Left lung (tissue), 14 donors: ENCODE measurements at places on chromosomes 12 and 14. TPM values are rescaled to one million over a fixed set of nuclear protein-coding genes. Genes with fewer than 3 reads are reported as not detected.

HCAR3 gene
- 2.1 TPM for total RNA-seq

NRDE2 gene
- 21.1 TPM for total RNA-seq

SERPINA1 gene
- total RNA-seq, result 1,065 TPM

DNA sequence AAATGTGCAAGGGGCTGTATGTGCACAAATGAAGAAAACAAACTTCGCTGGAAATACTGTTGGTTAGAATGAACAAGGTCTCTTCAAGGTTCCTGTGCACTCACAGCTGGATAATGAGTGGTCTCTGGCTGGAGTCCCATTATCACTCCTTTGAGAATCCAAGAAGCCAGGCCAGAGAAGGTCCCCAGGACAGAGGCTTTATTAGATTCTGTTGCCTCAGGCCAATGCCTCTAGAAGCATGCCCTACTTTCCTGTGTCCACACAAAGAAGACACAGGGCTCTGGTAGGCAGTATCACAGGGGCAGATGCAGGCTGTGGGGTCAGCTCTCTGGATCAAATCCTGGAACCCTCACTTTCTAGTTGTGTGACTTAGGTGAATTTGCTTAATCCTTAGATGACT, 384.7 kb downstream of the GRIN2B start:
- DNase-seq, result no peak

DNA sequence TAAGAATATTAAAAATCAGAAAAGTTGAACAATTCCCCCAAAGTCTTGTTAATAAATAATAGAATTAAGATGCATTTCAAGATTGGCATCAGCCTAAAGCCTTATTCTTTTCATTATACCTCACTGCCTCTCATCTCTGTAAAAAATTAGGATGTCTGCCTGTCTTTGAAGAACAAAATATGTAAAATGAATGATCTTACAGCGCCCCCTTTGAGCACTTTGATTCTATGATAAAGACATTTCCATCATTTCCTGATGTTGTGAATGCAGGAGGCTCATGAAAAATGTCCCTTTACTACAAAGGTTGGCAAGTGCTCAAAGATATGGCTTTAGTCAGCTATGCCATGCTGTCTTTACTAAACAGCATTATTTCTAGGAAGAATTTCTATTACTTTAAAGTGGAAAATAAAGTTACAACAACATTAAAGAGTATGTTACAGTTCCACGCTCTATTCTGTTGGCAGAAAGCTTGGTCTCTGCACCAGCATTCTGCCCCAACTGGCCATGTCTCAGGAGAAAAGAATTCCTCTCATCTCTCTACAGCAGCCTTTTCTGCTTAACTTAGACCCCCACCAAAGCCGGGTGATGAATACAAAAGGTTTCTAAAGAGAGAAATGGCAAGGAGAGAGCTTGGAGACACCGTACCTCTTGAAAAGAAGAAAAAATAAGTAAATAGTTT, 95.1 kb downstream of the LLPH start:
- DNase-seq, result no peak
